Bronchial epithelial cell (primary cell): ENCODE measurements at places on chromosomes 12 and 14. TPM values are rescaled to one million over a fixed set of nuclear protein-coding genes. Genes with fewer than 3 reads are reported as not detected.

DNA sequence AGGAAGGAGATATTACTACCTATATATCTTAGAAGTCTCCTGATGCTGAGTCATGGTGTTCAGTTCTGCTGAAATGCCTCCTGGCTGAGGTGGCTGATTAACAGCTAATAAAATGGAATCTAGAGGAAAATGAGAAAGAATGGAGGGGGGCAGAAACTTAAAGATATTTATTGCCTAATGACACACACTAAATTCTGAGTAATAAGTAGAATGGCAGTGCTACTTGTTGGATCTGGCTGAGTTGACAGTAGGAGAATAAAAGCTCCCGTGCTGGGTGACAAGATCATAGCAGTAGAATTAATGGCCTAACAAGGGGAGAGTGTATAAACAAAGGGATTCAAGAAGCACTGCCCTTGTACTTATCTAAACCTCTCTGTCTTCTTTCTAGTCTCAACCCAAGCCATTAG, 137.5 kb downstream of the CNTN1 start:
- DNase-seq = peak; percentile 94

The ANO4 gene
- 2.4 TPM in 2 replicates for total RNA-seq

GRCh38 chr12:27400856-27401354, 45.6 kb upstream of the SMCO2 start:
- DNase-seq = no peak

The SLC6A15 gene
- 22.9 and 65.0 TPM in 2 replicates for total RNA-seq

DNA sequence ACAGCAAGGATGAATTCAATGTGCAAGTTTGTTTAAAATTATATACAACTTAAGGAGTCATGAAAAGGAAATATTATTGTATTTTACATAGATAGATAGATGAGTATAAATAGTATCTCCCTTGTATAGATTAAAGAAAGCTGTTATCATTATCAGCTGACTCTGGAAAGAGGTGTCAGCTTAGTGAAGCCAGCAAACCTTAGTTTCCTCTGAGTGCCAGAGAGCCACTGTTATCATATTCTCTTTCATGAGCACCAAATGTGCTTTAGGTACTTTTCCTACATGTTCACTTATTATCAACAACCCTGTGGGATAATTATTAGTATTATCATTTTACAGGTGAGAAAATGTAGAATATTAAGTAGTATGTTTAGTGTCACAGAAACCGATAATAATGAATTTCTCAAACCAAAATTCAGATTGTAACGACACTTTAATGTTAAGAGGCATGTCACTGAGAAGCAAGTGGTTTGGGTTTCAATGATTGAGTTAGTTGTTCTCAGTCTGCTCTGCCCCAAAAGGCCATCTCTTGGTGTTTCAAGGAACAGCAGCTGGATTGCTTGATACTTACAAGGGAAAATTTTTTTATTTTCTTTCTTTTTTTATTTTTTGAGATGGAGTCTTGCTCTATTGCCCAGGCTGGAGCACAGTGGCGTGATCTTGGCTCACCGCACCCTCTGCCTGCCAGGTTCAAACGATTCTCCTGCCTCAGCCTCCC, 53.7 kb downstream of the PLEKHA5 start:
- DNase-seq = no peak

- peak; percentile 90 for DNase-seq
Observed at GRCh38 chr12:102474438-102475064, 5.8 kb downstream of the IGF1 start.

The GLIPR1L2 gene
- 0.26 and 0.64 TPM in 2 replicates for total RNA-seq

DNA sequence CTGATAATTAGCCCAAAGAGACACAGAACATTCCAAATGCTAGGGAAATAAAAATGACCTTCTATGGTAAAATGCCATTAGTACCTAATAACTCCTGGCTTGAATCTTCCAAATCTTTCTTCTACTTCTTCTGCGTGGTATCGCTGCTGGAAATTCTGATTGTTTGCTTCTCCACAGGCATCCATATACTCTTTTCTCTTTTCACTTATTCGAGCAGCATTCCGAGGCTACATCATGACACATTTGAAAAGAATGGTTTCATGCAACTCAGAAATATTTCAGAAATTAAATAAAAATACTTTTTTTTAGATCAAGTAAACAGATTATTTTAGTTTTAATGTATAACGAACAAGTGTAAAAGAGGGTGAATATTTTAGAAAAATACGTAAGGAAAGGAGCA, 18.9 kb downstream of the ZCCHC8 start:
- DNase-seq = no peak

GRCh38 chr12:34033628-34034296, 11.5 kb downstream of the ALG10 start:
- peak; percentile 35 for DNase-seq

The JDP2 gene
- total RNA-seq = 58.4 and 63.8 TPM in 2 replicates

DNA sequence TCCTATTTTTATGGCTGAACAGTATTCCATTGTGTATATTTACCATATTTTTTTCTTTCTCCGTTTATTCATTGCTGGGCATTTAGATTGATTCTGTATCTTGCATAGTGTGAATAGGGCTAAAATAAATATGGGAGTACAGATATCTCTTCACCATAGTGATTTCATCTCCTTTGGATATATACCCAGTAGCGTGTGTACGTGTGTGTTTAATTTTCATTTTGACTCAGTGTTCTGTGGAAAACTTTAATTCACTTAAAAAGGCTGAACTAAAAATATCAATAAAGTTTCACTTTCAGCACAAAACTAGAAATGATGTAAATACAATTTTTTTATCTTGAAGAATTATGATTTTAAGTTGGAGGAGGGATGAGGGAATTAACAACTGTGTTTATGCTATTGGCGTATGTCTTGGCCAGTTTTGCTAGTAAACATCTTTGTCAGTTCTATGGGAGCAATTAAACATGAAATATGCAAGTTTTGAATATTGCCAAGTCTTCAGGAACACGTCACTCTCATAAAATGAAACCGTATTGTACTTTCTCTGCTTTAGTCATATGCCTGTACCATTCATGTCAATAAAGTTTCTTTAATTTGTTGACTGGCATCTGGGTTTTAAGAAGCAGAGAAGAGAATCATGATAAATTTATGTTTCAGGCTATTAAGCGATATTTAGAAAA, 99.8 kb downstream of the PTGER2 start:
- DNase-seq = no peak

- no peak for DNase-seq
Observed at GRCh38 chr12:114319422-114319821, 86.5 kb downstream of the TBX5 start.

The PTHLH gene
- 47.4 and 82.1 TPM in 2 replicates for total RNA-seq

DNA sequence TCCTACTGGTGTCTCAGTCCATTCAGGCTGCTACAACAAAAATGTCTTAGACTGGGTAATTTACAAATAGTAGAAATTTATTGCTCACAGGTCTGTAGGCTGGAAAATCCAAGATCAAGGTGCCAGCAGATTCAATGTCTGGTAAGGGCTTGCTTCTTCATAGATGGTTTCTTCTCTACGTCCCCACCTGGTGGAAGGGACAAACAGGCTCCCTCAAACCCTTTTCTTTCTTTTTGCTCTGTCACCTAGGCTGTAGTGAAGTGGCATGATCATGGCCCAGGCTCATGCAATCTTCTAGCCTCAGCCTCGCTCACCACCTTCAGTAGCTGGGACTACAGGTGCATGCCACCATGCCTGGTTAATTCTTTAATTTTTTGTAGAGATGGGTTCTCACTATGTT, 106.8 kb upstream of the RPH3A start:
- DNase-seq = no peak

The ESPL1 gene
- 0.26 and 1.4 TPM in 2 replicates for total RNA-seq

DNA sequence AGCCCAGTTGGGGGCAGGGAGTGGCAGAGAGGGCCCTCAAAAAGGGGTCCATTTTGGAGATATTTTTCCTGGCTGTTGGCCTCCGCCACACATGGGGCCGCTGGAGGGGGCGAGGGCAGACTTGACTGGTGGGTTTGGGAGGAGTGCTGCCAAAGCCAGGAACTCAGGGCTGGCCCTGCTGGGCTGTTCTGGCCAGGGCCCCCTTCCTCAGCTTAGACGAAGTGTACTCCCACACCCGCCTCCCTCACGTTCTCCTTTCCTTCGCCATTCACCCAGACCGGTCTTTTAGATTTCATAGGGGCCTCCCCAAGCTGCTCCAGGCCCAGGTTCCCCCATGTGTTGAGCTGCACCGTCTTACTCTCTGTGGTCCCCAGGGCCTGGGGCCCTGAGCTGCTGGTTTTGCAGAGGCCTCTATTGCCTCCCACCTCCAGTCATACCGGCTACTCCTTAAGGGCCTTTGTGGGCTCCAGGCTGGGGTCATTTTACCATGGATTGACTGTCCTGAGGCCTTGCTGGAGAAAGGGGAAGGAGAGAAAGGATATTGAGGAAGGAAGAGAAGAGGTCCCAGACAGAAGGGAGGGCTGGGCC, 1.3 kb downstream of the KRT7 start:
- no peak for DNase-seq

The GPRC5D gene
- total RNA-seq = 0.77 TPM in 1 of 2 replicates, not detected in the other
